ENCODE measurements at places on chromosomes 3 and 15.

DNA sequence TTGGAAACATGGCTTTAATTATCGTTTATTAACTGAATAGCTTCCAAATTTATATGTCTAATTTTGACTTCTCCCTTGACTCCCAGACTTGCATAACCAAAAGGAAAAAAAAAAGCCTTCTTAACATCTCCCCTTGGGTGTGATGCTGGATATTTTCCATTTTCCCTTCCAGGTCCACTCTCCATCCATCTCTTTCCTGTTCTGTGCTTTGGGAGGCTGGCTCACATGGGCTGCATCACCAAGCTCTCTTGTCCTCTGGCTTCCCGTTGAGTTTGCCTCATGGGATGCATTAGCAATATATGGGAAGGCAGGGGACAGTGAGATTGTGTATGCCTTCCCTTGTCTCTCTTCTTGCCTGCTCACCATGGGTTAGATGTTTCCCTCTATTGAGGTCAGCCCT lies 77.8 kb upstream of the FAM98B start:
- no peak for DNase-seq

GRCh38 chr3:9859530-9860025 lies 15.8 kb upstream of the RPUSD3 start:
- no peak for DNase-seq

- no peak for DNase-seq
These were observed 1.1 kb downstream of the SNRK start for GRCh38 chr3:43287500-43287873.

GRCh38 chr15:74176262-74177214 lies 3.0 kb downstream of the ISLR start:
- DNase-seq, result no peak

- no peak for DNase-seq
These were observed 1.5 kb downstream of the MELTF start for GRCh38 chr3:197027896-197028727.

- no peak for DNase-seq
These were observed 266.9 kb upstream of the SLCO3A1 start for GRCh38 chr15:91586560-91586959.

DNA sequence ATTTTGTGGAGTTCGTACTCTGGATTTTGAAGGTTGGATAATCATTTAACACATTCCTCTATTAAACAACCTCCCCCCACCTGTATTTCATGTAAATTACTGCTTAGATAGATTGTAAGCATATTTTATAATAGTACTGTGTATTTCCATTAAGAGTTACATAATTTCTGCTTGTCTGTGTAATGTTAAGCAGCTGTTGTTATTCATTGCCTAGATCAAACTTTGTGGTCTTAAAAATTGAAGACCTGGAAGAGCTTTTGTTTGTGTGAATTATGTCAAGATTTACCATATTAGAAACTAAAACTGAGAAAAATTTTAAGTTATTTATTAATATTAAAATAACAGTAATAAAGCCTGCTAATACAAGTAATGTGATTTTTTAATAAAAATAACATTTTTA lies 11.1 kb downstream of the SETD5 start:
- no peak for DNase-seq

DNA sequence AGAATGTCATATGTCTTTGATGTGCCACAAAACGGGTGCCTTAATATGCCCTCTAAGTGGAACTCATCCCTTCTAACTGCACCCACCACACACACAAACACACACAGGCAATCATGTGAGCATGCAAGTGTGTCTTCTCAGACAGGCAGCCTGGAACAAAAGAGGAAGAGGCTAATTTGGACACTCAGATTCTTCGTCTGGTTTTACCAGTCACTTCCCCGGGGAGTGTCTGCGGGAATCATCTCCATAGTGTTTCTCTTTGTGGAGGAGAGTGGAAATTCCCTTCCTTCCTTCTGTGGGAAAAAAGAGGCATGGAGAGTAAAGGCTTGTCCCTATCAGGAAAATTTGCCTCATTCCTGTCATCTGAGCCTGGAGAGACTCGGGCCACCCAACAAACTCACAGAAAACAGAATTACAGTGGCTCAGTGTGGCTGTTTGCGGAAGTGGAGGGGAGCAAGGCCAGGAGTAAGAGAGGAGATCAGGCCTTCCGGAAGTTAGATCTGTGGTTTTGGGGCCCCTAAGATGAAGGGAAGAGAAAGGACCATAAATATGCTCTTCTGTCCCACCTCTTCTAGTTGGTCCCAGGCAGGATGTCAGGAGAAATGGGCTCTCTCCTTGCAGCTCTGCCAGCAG lies 212.6 kb upstream of the SEMA6D start:
- DNase-seq, result no peak

GRCh38 chr15:79049416-79049815 lies 41.2 kb downstream of the RASGRF1 start:
- no peak for DNase-seq

DNA sequence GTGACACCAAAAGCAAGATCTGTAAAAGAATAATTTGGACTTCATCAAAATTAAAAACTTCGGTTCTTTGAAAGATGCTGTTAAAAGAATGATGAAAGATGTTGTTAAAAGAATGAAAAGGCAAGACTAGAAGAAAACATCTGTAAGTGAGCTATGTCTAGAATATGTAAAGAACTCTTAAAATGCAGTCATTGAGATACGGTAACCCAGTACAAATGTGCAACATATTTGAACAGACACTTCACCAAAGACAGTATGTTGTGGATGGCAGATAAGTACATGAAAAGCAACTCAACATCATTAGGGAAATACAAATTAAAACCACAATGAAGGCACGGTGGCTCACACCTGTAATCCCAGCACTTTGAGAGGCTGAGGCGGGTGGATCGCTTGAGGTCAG lies 139.5 kb downstream of the LRIG1 start:
- no peak for DNase-seq

All from ACHN (cell line).